Astrocyte (in vitro differentiated cells and primary cell): ENCODE measurements at places on chromosomes 4 and X. TPM values are rescaled to one million over a fixed set of nuclear protein-coding genes. Genes with fewer than 3 reads are reported as not detected.
A peak's percentile ranks its signal among the peaks of the same experiment; 100 is the strongest.

The DMP1 gene
- 0.10 and 0.11 TPM in 2 replicates for total RNA-seq

DNA sequence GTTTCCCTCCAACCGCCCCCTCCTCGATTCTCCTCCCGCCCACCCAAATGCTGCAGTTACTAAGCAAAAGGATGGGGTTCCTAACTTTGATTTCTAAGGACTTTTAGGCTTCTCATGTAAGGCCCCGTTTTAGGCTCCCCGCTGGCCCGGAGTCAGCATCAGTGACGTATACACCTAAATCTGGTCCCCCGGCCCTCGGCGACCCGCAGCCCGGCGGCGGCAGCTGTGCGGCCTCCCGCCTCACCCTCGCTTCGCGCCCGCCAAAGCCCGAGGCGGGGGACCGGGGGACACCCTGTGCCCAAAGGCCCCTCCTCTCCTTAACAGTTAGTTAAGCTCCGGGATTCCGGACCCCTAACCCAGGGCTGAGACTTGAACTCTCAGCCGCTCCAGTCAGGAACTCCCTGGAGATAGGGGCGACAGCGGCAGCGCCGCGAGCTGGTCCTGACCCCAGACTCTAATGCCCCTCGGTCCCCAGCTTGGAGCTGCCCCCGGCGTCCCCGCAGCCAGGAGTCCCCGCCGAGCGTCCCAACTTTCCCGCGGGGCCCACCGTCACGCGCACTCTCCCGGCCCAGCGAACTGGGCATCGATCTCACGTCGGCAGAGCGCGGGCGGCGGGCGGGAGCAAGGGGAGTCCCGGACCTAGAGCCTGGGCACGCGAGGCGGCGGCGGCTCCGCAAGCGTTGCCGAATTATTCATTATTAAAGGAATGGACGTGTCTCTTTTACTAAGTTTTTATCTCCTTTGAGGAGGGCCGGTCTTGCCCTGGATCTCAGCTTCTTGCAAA lies 1.5 kb upstream of the NR3C2 start:
- H3K36me3 ChIP-seq = no peaks in the 10 kb centered on the region
- H3K4me3 ChIP-seq = peak overlapping the region; percentile 87
- H3K27ac ChIP-seq = no peak overlapping the region

DNA sequence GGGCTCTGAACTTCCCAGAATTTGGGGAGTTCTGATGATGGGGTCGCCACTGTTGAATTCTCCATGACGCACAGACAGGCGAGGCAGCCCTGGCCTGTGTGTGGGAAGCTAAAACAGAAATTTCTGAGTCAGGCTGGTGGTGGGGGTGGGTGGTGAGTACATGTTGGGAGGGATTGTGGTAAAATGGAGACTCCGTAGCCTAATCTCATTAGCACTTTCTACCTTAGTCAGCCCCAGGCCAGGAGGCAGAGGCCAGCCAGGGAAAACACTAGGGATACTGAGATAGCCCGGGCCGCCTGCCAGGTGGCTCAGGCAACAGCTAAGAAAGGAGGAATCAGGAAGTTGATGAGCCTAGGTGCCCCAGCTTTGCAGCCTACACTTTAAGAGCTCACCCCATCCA lies 39.3 kb upstream of the NHSL2 start:
- peaks cover 5% of the 10 kb centered on the region for H3K4me1 ChIP-seq
- H3K4me3 ChIP-seq = no peak overlapping the region
- H3K27ac ChIP-seq = peak overlapping the region; percentile 63

DNA sequence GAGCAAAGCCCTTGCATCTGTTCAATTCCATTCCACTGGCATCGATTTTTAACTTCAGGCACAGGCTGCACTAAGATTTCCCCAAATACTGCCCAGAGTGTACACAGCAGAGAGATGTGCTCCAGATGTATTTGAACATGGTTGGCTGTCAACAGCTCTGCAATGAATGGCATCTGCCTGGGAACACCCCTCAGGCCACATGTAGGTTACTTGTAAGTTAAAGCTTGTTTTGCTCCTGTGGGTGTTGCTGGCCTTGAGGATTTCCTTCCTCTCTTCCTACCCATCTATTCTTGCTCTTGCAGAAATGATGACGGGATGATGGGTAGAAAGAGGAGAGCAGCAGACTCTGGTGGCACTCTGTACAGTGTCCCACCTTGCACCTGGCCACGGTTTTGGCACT lies 69.3 kb upstream of the HELT start:
- no peak for DNase-seq
- no peaks in the 10 kb centered on the region for H3K4me1 ChIP-seq
- H3K27me3 ChIP-seq = no peaks in the 10 kb centered on the region
- no peak overlapping the region for H3K4me3 ChIP-seq

DNA sequence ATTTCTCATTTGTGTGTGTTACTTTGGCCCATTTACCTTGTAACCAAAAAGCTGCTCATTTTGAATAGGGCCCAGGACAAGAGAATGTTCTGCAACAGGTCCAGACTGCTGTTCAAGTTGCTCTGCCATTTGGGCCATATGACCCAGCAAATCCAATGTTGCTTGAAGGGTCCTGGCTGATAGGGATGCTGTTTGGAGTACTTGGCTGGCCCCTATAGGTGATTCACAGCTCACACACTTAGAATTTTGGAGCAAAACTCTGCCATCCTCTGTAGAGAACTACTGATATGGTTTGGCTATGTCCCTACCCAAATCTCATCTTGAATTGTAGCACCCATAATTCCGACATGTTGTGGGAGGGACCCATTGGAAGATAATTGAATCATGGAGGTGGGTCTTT lies 131.5 kb downstream of the AASDH start:
- H3K36me3 ChIP-seq = no peaks in the 10 kb centered on the region
- no peak for DNase-seq
- no peak overlapping the region for H3K4me3 ChIP-seq

- no peak overlapping the region for H3K27ac ChIP-seq
- no peak overlapping the region for H3K4me3 ChIP-seq
- peaks cover 4% of the 10 kb centered on the region for H3K36me3 ChIP-seq
- no peak for DNase-seq
- H3K4me1 ChIP-seq = no peaks in the 10 kb centered on the region
- no peaks in the 10 kb centered on the region for H3K27me3 ChIP-seq
Measured at GRCh38 chrX:13750812-13751211, 16.3 kb downstream of the OFD1 start.

The ARHGAP4 gene
- 3.9 and 4.3 TPM in 2 replicates for total RNA-seq

DNA sequence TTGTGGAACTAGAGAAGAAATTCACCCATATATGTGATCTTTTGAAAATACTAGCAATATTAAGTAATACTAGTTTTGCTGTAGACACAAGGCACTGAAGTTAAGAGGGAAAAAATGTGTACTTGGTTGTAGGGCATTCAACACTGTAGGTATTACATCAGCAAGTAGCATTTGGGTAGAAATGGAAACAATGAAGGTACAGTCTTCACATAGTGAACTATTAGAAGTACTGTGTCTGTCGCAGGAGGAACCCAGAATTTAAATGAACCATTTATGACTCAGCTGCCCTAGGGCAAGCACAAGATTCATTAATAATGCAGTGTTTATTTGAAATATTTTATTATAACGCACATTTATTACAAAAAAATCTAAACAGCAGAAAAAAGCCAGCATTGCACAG lies 572.7 kb upstream of the TENM3 start:
- H3K4me1 ChIP-seq = no peaks in the 10 kb centered on the region
- H3K36me3 ChIP-seq = no peaks in the 10 kb centered on the region
- H3K27ac ChIP-seq = no peak overlapping the region
- no peak for DNase-seq

GRCh38 chrX:137425273-137425902 lies 140.5 kb upstream of the ZIC3 start:
- H3K27me3 ChIP-seq = peaks cover 32% of the 10 kb centered on the region
- DNase-seq = no peak
- no peak overlapping the region for H3K27ac ChIP-seq
- no peaks in the 10 kb centered on the region for H3K36me3 ChIP-seq
- no peaks in the 10 kb centered on the region for H3K4me1 ChIP-seq

DNA sequence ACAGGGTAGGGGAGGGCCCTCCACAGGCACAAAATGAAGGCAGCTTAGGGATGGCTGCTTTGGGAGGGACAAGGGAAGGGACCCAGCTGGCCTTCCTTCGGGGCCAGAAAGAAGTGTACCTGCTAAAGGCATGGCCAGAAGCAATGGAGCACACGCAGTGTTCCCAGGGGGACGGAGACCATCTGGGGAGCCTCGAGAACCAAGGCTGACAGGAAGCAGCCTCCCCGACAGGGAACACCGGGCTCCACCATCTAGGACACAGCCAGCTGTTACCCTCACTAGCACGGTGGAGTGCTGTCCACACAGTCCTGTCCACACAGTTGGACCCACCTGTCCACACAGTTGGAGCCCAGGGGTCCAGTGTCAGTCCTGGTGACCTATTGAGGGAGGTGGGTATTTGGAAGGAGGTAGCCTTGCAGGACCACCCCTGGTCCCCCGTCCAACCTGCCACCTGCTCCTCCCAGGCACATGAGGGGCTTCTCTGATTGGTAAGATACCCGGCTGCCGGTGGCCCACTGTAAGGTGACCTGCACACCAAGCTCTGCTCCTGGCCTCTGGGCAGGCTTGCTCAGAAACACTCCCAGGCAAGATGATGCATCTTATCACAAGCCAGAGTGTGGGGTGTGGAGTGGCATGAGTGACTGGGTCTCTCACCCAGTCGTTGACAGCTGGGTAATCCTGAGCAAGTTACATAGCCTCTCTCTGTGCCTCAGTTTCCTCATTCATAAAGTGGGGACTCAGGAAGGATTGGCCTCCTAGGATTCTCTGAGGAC lies 20.5 kb upstream of the AFAP1 start:
- no peaks in the 10 kb centered on the region for H3K36me3 ChIP-seq
- H3K27me3 ChIP-seq = peaks cover 5% of the 10 kb centered on the region
- DNase-seq = no peak
- peaks cover 25% of the 10 kb centered on the region for H3K4me1 ChIP-seq

DNA sequence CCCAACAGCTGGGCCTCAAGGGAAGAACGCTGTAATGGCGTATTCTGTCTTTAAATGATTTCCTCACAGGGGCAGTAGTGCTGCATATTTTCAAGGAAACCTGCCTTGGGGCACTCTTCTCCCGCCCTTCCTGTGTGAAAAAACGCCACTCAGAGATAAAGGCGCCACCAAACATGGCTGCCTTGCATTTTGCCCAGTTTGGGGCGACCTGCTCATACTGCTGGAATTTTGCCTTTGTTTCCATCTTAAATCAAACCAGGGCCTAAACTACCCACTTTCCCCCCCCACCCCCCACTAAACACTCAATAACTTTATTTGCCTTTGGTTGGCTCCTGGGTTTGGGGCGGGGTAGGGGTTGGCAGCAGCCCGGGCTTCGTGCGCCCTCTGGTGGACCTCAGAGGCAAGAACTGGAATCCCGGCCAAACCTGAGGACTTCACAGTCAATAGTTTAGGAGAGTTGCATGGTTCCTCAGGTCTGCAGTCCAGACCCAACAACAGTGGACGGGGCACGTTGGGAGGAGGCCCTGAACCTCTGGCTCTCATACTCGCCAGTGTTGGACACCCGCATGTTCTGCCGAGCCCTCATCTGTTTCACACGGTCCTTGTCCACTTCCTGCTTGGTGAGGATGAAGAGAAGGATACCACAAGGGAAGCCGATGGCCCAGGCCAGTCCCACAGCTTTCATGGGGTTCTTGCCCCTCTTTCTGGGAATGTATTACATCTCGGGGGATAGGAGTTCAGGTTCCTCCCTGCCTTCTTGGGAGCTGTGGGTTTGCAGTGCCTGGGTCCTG lies 220.1 kb upstream of the STK26 start:
- H3K27me3 ChIP-seq = no peaks in the 10 kb centered on the region
- no peak overlapping the region for H3K27ac ChIP-seq
- no peak for DNase-seq
- H3K4me1 ChIP-seq = no peaks in the 10 kb centered on the region
- H3K4me3 ChIP-seq = no peak overlapping the region

GRCh38 chr4:26022346-26023202 lies 108.6 kb downstream of the SMIM20 start:
- peaks cover 6% of the 10 kb centered on the region for H3K27me3 ChIP-seq
- H3K36me3 ChIP-seq = no peaks in the 10 kb centered on the region
- H3K4me1 ChIP-seq = peaks cover 32% of the 10 kb centered on the region
- DNase-seq = peak; percentile 85
- peak overlapping the region; percentile 41 for H3K4me3 ChIP-seq

- H3K4me3 ChIP-seq = no peak overlapping the region
- H3K36me3 ChIP-seq = no peaks in the 10 kb centered on the region
- peaks cover 8% of the 10 kb centered on the region for H3K4me1 ChIP-seq
- peak overlapping the region; percentile 4 for H3K27ac ChIP-seq
- no peaks in the 10 kb centered on the region for H3K27me3 ChIP-seq
Measured at GRCh38 chr4:8547108-8547911, 32.9 kb upstream of the GPR78 start.

DNA sequence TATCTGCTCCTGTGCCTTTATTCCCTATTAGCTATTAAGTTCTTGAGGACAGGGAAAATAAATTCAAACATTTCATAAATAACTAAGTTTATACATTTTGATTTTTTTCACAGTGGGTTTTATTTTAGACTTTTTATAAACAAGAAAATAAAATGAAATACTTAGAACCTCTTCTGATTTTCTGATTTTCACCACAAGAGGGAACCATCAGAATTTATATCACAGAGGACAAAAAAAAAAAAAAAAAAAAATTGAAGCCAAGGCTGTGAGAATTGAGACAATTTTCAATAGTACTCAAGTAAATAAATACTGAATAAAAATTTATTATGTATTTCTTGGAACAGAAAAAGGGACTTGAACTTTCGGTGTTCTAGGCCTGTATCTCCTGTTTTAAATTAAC lies 288.1 kb downstream of the SH3BGRL start:
- no peak for DNase-seq
- H3K36me3 ChIP-seq = no peaks in the 10 kb centered on the region
- H3K4me1 ChIP-seq = no peaks in the 10 kb centered on the region
- H3K4me3 ChIP-seq = no peak overlapping the region

DNA sequence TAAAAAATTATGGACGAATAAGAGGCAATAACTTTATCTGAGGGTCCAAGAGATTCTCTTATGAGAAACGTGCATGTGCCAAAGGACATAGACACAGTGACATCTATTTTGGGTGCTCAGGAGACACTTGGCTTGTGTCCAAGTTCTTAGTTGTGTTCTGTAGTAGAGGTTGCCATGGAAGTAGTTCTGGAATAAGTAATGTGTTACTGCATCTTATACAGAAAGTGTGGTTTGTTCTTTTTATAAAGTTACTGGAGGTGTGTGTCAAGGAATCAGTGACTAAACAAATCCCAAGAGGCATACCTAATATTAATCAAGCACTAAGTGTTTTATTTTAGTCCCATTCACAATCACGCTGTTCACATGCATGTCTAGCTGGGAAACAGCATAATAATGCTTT lies 305.7 kb downstream of the ARHGAP24 start:
- peak; percentile 61 for DNase-seq
- H3K4me1 ChIP-seq = peaks cover 12% of the 10 kb centered on the region
- H3K4me3 ChIP-seq = no peak overlapping the region
- no peaks in the 10 kb centered on the region for H3K27me3 ChIP-seq
- H3K27ac ChIP-seq = peak overlapping the region; percentile 56

The TEX13D gene
- total RNA-seq = not detected in 2 replicates

The FAAH2 gene
- total RNA-seq = 0.19 and 0.20 TPM in 2 replicates
